ENCODE measurements at places on chromosomes 16 and 17.

DNA sequence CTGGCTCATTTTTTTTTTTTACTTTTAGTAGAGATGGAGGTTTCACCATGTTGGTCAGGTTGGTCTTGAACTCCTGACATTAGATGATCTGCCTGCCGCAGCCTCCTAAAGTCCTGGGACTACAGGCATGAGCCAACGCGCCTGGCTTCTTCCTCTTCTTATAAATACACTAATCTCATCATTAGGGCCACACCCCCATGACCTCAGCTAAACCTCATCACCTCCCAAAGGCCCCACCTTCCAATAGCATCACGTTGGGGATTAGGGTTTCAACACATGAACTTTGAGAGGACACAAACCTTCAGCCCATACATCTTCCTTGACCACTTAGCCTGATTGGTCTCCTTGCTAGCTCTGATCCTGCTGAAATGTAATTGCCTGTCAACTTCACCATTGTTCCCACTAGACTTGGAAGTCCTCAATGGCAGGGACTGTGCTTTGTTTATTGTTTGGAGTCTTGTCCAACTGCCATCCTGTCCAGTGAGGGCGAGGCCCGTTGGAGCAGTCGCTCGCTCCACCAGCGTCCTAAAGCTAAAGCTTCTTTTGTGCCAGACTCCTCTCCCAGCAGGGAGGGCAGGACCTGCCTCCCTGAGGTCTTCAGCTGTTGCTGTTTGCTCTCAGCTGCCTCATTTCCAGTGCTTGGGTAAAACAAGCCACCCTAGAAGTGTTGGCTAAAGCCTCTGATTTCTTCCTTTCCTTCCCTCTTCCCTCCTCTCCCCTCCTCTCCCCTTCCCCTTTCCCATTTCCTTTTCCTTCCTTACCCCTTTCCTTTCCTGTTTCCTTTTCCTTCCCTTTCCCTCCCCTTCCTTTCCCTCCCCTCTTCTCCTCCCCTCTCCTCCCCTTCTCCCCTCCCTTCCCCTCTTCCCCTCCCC lies 85.3 kb downstream of the HAPSTR1 start:
- no peak for DNase-seq

DNA sequence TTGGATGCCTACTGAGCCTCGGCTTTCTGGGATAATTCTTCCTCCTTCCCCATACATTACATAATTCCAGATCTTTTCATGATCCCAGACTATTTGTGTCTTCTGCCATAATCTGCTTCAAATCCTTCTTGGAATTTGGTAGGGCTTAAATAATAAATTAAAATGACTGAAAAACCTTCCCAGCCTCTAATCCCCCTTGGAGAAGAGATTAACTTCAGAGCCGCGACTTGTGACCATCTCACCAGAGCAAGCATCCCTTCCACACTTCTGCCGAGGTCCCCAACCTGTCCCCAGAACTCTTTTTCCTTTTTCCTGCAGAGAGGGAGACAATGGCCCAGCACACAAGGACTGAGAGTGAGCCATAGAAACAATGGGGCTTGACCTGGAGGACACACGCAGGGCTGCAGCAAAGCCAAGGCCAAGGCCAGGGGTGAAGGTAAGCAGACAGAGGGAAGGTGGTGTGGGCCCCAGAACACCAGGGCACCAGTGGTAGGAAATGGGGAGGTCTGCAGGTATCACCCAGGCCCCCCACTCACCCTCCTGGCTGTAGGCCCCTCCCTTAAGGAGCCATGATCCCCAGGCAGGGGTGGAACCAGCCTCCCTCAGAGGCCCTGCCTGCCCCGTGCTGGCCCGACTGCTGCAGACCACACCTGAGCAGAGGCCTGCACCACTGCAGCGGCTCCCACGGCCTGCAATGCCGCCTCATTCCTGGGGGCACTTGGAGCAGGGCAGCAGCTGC lies 9.6 kb upstream of the BCAR1 start:
- DNase-seq: no peak

- DNase-seq: no peak
Measured at GRCh38 chr17:82407255-82407654, 10.9 kb upstream of the HEXD start.

GRCh38 chr17:70098030-70098429 lies 23.0 kb downstream of the KCNJ16 start:
- no peak for DNase-seq

DNA sequence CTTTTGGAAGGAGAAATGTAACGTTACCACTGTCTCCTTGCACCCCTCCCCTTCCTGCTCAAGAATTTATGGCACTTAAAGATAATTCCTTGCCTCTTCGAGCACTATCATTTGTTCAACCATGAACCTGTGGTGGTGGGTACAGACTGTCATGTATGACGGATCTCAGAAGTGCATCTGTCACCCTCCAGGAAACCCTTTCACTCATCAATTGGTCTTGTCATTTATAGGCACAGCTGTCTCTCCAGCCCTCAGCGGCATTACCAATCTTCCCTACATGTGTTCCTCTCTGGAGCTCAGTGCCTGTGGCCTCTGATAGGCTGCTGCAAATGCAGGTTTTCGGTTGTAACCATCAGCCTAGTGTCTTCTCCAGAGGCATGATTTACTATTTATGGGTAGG lies 15.0 kb downstream of the CNTNAP4 start:
- no peak for DNase-seq

GRCh38 chr17:74037320-74037719 lies 166.2 kb upstream of the RPL38 start:
- DNase-seq: no peak

DNA sequence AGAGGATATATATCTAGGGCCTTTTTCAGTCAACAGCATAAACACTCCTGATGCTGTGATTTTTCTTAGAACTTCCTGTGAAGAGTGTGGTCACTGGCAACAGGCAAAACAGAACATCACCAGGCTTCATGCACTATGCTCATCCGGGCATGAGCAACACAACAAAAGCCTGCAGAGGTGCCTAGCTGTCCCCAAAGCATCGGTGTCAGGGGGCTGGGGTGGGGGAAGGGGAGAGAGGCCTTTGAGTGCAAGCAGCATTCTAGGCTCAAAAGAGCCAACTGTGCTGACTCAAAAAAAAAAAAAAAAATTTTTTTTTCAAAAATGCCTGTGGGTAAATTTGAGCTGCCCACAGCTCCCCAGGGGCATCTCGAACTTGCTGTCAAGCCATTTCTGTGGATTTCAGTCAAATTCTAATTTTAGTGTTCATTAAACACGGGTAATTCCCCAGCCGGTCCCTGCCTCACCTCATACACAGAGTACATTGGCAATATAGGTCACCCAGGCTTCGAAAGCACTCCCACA lies 194.6 kb upstream of the DYNLRB2 start:
- DNase-seq: no peak

DNA sequence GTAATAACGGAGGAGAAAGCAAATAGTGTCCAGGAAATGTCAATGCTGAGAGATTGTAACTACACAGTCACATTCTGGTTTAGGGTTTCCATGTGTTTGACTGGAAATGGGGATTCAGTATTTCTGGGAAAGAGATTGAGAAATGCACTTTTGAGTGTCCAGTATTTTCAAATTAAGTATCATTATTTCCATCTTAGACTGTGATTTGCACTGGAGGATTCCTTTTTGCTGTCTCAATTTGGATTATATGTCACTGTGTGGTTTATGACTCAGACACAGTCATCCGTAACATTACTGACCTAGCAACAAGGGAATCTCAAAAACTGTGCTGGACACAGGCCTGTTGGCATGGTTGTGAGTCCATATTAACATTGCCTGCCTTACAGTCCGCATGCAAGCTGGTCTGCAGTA lies 681.4 kb downstream of the CDH11 start:
- no peak for DNase-seq

- no peak for DNase-seq
Measured at GRCh38 chr16:11142951-11143350, 113.1 kb downstream of the SOCS1 start.

GRCh38 chr16:78749745-78750268 lies 650.4 kb downstream of the WWOX start:
- no peak for DNase-seq
